ENCODE measurements at places on chromosomes 3 and 15.

GRCh38 chr3:186950402-186951093 is 20.2 kb downstream of the ST6GAL1 start:
- DNase-seq: no peak

GRCh38 chr3:39903253-39903652 is 93.8 kb downstream of the MYRIP start:
- no peak for DNase-seq

DNA sequence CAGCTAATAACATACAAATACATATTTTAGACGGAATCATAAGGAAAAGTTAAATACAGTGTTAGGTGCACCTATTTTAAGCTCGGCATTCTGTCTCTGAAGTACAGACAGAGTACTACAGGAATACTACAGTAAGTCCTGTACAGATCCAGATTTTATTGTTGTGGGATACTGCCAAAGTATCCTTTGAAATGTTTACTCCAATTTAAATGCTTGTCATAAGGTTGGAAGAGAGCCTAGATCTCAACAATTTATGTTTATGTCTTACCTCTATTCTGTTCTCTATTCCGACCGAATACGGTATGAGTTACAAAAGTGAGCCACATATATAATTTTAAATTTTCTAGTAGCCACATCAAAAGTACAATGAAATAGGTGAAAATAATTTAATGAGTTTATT is 25.3 kb downstream of the PLD1 start:
- no peak for DNase-seq

- DNase-seq: no peak
These were observed 44.9 kb upstream of the TSEN2 start for GRCh38 chr3:12439161-12439940.

- no peak for DNase-seq
These were observed 31.5 kb upstream of the ADCY5 start for GRCh38 chr3:123480428-123480827.

- no peak for DNase-seq
These were observed 65.7 kb downstream of the IL1RAP start for GRCh38 chr3:190579514-190580137.

DNA sequence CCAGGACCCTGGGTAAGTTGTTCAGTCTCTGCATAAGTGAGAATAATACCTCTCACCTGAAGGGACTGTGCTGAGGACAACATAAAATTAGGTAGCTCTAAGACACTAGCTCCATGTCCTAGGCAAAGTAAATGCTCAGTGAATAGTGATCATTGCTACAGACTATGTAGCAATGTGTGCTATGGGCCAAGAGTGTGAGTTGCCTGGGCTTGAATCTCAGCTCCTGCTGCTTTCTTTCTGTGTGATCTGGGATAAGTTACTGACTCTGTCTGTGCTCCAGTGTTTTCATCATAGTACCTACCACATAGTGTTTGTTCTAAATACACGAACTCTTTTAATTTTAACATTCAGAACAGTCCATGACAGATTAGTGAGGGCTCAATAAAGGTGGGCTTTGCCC is 81.1 kb upstream of the MFGE8 start:
- no peak for DNase-seq

GRCh38 chr3:5227812-5228211 is 40.3 kb downstream of the EDEM1 start:
- no peak for DNase-seq

DNA sequence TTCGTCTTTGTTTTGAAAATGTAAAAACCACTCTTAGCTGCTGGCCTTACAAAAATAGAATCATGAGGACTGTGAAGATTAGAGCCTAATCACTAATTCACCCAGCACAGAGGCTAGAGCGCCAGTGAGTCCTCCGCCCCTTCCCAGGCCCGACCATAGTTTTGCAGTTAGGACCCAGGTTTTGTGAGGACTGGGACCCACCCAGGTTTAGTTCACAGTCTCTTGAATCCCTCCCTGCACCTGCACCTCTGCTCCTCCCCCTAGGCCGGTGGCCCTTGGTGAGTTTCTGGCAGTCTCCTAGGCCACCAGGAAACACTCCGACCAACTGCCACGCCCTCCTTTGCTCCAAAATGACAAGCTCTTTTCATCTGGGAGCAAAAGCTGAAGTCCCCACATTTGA is 136.0 kb upstream of the CCDC54 start:
- no peak for DNase-seq

- no peak for DNase-seq
These were observed 89.0 kb upstream of the FGF12 start for GRCh38 chr3:192816351-192816750.

GRCh38 chr3:1798711-1799405 is 299.8 kb upstream of the CNTN4 start:
- no peak for DNase-seq

DNA sequence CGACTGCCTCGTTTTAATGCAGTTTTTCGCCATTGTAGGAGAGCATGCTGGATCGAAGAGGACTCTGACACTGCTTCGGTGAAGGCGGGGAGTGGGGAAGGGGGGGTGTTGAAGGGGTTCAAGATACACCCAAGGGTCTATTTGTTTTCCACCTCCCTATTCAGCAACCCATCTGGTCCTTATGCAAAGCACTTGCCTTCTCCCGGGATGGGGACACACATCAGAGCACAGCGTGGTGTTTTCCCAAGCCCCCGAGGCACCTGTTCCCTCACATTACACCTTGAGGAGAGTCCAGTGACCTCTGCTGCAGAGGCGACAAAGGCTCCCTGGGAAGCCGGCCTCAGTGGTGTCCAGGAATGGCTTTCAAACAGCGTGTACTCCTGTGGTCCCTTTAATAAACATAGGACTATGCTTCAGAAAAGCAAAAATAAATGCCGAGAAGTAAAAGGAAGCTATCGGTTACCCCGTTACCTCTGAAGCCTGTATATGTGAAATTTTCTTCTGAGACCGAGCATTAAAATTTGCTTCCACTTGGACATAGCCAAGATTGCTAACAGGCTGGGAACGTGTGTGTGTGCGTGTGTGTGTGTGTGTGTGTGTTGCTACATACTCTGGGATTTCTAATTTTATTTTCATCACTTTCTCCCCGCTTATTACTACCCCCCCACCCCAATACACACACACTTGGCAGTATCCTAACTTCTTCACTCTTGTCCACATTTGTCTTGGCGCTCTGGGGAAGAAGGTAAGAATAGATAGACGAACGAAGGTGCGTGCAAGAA is 53.2 kb downstream of the CCDC54 start:
- DNase-seq: no peak

- no peak for DNase-seq
These were observed 69.9 kb downstream of the RGMA start for GRCh38 chr15:93019090-93019489.

DNA sequence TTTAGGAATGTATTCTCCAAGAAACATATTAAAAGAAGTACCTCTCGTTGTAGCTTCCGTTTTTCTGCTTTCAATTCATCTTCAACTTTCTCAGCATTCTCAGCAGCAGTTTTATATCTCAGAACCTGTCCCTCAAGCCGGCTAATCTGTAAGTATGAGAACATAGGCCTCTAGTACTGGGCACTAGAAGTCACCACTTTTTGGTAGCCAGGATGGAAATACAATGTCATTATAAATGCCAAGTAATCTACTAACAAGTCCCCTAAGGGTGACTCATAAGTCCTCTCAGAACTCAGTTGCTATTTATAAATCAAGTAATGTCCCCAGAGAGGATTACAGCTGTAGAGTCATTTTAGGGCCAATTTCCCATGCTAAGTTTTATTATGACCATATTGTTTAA is 61.1 kb downstream of the MLH1 start:
- no peak for DNase-seq

GRCh38 chr15:41915255-41915994 is 21.6 kb upstream of the SPTBN5 start:
- DNase-seq: no peak

- DNase-seq: no peak
These were observed 66.0 kb downstream of the FLNB start for GRCh38 chr3:58074116-58074715.

GRCh38 chr15:25062551-25063430 is 108.0 kb downstream of the SNRPN start:
- DNase-seq: no peak

- DNase-seq: no peak
These were observed 309.7 kb downstream of the LSAMP start for GRCh38 chr3:116135457-116136085.

DNA sequence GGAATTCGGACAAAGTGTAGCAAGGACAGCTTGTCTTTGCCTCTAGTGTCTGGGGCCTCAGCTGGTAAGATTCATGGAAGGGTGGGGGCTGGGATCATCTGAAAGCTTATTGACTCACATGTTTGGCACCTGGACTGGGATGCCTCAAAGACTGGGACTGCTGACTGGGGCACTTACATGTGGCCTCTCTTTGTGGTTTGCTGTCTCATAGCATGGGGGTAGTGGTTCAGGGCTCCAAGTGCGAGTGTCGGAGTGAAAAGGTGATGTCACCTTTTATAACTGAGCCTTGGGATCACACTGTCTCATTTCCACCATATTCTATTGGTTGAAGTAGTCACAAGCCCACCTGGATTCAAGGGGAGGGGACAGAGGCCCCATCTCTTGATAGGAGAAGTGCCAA is 6.8 kb downstream of the MFSD1 start:
- no peak for DNase-seq

GRCh38 chr3:194987571-194988494 is 283.1 kb downstream of the XXYLT1 start:
- no peak for DNase-seq

- DNase-seq: no peak
These were observed 51.1 kb downstream of the CGNL1 start for GRCh38 chr15:57427367-57427821.

DNA sequence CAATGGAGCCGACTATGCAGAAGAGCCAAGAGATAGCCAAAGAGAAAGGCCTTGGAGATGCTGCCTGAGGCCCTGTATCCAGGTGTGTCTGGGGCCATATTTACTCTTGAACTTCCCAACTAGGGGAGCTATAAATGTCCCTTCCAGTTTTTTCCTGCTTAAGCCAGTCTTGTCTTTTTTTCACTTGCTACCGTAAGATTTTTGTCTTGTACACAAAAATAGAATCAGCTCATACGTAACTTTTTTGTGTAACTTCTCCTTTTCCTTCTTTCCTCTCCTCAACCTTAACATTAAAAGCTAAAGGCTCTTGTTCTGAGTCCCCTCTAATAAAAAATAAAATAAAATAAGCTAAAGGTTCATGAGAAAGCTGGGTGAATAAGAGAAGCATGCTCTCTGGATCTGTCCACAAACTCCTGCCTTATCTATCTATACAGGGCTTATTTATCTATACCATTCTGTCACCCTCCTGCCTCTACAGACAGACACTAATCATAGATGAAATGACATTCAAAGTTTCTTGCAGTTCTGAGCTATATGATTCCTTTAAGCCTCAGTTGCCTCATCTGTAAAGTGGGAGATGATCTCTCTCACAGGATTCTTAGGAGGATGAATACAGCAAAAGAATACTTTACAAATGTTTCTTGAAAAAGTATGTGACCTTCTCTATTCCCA is 4.6 kb downstream of the SUMF1 start:
- DNase-seq: no peak

DNA sequence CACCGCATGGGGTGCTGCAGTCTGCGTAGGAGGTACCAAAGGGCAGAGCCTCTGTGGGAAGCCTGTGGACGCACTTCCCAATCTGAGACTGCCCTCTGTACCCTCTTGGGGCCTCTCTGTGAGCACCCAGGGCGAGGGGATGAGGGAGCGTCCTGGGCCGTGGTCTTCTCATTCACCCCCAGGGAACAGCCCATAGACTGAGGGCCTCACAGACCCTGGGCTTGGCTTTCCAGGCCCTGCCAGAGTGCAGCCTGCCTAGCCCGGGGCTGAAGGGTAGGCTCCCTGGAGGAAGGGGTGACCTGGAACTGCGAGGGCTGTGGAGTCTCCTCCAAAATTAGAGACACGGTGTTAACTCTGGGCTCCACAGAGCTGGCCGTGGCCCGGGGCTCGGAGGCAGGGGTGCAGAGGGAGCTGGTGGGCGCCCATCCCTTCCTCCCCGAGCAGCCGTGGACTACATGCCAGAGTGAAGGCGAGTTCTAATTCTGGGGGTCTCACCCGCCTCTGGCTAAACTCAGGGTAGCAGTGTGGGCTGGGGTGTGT is 468 bp upstream of the SPTBN5 start:
- DNase-seq: no peak

DNA sequence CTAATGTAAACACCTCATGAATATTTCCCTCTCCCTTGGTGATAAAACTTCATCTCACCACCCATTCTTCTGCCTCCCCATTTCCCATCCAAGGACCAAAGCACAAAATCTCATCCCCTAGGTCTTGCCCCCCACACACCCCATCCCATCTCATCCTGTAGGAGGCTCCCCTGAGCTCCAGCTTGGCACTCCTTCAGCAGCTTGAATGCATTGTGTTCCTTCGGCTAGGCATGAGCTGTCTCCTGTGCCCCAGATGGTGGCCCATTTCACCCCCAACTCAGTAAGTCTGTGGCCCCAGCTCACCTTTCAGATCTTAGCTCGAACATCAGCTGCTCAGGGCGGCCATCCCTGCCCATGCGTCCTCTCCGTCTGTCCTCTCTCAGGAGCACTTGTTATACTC is 203.6 kb upstream of the NR2F2 start:
- no peak for DNase-seq

- no peak for DNase-seq
These were observed 3.4 kb downstream of the IL20RB start for GRCh38 chr3:136960838-136961836.

- DNase-seq: no peak
These were observed 348.4 kb upstream of the THBS1 start for GRCh38 chr15:39232512-39232911.

DNA sequence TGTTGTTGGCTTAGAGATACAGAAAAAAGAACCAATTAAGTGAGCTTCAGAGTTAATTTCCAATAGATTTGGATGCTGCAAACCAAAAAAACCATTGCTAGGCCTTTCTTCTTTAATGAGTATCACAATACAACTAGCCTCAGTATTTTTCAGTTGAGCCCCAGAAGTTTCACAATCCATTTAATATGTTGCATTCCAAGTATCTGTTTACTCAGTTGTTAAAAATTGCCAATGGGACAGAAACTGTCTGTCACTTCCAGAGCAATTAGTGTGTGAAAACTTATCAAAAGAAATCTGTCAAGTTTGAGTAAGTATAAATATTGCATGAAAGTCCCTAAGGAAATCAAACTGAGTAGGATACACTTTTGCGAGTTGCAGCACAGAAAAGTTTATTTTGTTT is 247.8 kb downstream of the IL5RA start:
- DNase-seq: no peak

DNA sequence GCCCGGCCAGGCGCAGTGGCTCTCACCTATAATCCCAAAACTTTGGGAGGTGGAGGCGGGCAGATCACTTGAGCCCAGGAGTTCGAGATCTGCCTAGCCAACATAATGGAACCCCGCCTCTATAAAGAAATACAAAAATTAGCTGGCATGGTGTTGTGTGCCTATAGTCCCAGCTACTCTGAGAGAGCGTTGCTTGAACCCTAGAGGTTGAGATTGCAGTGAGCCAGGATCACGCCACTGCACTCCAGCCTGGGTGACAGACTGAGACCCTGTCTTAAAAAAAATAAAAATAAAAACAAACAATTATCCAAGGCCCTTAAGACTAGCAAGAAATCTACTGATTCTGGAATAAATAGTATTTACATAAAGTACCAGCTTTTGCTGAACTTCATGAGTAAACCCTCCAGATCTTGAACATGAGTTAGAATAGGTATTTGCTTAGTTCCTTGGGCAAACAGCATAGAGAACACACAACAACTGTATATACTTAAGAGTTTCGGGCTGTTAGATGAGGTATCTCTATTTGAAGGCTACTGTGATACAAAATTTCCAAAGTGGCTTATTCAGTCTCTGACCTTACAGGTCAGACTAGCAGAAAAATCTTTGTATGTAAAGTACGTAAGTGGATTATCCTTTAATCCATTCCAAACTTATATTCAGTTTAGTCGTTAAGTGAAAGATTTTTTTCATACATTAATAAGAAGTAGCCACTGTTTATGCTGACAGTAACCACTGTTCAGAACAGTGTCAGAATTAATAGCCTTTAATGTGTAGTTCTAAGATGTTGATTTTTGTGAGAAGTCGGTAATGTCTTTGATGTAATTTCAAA is 171.1 kb upstream of the CGNL1 start:
- DNase-seq: no peak

Measured in activated CD4-positive, alpha-beta T cell treated with anti-CD3 and anti-CD28 coated beads, Interleukin-2, amount 50 U/mL, for 4 hours (primary cell).